ENCODE measurements at places on chromosomes 13 and 19.
A peak's percentile ranks its signal among the peaks of the same experiment; 100 is the strongest.

DNA sequence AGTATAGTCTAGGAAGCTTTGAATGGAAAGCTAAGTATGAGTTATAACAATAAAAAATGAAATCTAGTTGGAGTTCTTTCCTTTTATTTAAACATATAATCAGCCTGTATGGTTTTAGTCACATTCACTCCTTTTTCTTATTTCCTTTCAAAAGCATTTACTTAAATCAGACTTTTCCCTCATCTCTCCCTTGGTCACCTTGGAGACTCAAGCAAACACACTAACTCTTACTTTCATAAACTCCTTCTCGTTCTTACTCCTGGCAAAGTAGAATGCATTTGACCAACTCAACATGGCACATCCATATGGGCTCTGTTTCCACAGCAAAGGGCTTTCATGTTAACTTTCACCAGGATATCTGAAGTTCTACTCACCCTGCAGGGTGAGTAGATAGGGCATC lies 400.0 kb downstream of the LMO7 start:
- DNase-seq = no peak

DNA sequence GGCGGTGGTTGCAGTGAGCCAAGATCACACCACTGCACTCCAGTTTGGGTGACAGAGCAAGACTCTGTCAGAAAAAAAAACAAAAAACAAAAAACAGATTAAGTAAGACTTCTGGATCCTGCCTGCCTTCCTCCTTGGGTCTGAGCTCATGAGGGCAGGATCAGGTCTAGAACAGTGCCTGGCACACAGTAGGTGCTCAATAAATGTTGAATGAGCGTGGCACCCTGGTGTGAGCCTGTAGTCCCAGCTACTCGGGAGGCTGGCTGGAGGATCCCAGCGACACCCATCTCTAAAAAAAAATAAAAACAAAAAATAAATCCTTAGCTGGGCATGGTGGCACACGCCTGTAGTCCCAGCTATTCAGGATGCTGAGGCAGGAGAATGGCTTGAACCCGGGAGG lies 2.8 kb upstream of the CDC37 start:
- no peak for DNase-seq

DNA sequence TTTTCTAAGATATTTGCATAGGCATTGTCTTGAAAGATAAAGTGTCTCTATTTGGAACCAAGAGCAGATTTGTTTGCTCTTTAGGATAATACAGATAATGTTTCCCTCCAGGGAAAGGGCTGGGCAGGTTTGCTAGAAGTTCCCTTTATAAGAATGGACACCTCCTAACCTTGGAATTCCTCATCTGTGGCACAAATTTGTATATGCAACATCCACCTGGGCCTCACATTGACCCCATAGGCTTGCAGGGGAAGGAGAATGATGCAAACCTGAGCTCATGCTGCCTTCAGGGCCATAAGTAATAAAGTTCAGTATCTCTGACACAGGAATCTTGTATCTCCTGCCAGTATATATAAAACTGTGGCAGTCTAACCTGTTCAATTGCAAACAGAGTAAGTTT lies 508.4 kb upstream of the MIR17HG start:
- no peak for DNase-seq

GRCh38 chr19:56885173-56885985 lies 44.9 kb upstream of the PEG3 start:
- DNase-seq = no peak

GRCh38 chr13:109924376-109924775 lies 138.0 kb upstream of the IRS2 start:
- DNase-seq = no peak

- no peak for DNase-seq
Measured at GRCh38 chr13:96020931-96021330, 32.3 kb downstream of the UGGT2 start.

DNA sequence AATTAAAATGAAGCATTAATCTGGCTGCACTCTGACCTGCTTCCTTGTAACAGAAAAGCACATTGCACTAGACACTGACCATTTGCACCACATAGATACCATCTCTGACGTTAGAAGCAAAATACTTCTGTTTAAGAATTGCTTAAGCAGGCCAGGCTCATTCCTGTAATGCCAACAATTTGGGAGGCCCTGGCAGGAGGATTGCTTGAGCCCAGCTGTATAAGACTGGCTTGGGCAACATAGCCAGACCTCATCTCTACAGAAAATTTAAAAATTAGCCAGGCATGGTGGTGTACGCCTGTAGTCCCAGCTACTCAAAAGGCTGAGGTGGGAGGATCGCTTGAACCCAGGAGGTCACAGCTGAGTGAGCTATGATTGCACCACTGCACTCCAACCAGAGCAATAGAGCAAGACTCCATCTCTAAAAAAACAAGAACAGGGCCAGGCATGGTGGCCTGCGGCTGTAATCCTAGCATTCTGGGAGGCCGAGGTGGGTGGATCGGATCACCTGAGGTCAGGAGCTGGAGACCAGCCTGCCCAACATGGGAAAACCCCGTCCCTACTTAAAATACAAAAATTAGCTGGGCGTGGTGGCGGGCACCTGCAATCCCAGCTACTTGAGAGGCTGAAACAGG lies 7.0 kb upstream of the TLE6 start:
- no peak for DNase-seq

GRCh38 chr13:97257800-97258799 lies 36.0 kb downstream of the MBNL2 start:
- peak; percentile 30 for DNase-seq

DNA sequence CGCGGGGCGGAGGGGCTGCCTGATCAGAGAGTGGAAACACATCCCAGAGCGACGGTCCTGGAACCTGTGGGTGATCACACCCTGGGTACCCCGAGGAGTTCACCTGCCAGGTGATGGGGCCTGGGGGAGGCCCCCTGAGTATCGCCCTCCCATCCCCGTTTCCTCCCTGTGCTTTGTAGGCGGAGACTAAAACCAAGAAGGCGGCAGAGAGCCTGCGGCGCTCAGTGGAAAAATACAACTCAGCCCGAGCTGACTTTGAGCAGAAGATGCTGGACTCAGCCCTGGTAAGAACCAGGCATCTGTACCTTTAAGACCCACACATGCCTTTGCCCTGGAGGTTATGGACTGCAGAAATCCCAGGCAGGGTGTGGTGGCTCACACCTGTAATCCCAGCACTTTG lies 19.3 kb downstream of the FCHO1 start:
- no peak for DNase-seq

- no peak for DNase-seq
Measured at GRCh38 chr19:31906111-31906871, 439.1 kb upstream of the ZNF507 start.

- DNase-seq = no peak
Measured at GRCh38 chr13:76474356-76474755, 411.8 kb downstream of the KCTD12 start.

DNA sequence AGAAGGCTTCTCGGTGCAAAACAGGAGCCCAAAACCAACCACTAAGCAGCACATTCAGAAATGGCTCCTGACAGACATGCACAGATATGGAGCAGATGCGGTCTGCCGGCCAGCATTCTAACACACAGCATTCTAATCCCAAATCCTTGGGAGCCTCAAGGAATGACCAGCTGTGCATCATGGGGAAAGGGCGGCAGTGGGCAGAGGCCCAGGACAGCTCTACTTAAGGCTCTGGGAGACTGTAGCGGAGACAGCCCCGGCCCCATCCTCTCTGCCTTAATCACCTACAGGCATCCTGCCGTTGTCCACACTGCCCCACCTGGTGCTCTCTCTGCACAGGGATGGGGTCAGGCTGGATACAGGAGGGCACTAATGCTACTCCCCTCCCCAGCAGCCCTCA lies 1016.0 kb downstream of the UQCRFS1 start:
- DNase-seq = no peak

DNA sequence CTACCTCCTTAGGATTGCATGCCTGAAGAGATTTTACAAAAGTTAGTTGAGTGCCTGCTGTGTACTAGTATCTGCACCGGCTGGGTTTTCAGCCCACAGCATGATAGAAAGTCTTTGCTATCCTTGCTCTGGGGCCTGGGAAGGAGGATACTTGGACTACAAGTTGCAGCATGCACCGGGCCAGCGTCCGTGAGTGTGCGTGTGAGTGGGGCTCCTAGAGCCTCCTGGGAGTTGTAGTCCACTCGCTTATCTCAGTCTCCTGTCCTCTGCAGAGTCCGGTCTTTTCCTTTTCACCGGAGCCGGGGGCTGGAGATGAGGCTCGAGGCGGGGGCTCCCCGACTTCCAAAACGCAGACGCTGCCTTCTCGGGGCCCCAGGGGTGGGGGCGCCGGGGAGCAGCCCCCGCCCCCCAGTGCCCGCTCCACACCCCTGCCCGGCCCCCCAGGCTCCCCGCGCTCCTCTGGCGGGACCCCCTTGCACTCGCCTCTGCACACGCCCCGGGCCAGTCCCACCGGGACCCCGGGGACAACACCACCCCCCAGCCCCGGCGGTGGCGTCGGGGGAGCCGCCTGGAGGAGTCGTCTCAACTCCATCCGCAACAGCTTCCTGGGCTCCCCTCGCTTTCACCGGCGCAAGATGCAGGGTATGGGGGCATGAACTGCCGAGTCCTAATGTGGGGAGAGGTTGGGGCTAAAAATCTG lies 20.6 kb downstream of the BRSK1 start:
- DNase-seq = peak; percentile 41

- DNase-seq = no peak
Measured at GRCh38 chr19:17625980-17626379, 62.2 kb downstream of the UNC13A start.

- no peak for DNase-seq
Measured at GRCh38 chr13:19362946-19363510, 181.4 kb upstream of the TUBA3C start.

DNA sequence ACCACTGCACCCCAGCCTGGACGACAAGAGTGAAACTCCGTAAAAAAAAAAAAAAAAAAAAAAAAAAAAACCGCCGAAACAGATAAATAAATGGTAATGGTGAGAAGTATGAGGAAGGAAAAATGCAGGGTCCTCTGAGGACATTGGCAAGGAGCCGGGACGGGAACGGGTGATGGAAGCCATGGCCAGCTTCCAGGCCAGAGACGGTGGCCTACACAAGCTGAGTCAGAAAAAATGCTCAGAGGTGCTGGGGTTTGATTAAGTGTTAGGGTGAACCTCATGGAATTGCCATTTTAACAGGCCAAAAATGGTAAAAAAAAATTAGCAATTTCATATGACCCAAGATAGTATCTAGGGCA lies 866 bp upstream of the ZSWIM4 start:
- peak; percentile 30 for DNase-seq

GRCh38 chr13:111975539-111976473 lies 91.1 kb upstream of the SOX1 start:
- DNase-seq = no peak

GRCh38 chr13:85533911-85534310 lies 265.3 kb downstream of the SLITRK6 start:
- no peak for DNase-seq

DNA sequence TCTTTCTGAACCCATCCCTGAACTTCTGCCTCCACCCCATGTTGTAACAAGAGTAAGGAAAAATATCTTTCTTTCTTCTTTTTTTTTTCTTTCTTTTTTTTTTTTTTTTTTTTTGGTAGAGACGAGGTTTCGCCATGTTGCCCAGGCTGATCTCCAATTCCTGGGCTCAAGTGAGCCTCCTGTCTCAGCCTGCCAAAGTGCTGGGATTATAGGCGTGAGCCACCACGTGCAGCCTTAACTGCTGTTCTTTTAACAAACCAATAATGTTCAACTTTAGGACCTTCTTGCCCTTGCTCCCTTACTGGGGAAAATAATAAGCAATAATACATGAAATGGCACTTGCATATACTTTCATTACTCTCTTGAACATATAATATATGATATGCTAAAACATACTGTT lies 19.6 kb downstream of the GPR183 start:
- no peak for DNase-seq

DNA sequence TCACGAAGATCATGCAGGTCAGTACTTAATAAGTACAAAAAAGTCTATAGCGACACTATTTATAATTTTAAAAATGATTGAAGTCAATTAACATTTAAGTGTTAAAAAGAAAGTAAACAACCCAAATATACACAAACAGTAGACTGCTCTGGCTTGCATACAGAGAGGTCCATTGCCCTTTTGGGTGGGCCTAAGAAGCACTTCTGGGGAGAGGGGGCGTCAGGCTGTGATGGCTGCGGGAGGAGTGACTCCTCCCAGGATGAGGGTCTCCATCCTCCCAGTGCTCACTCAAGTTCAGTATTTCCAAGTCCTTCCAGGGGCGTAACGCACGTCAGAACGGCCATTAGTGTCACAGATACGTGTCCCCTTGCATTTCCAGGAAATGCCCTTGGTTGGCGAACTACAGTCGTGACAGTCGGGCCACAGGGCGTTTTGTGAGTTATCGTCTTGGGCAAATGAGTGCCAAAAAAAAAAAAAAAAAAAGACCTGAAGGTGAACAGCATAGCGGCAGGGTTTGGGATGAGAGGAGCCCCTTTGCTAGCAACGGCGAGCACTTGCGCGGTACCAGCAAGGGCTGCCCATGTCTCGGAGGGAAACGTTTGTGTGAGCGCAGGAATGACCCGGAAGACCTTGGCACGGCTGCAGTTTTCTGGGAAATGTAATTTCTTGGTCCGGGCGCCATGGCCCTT lies at the start of gene SCGB2B2:
Gene SCGB2B2, minus strand, starts transcription at position 463 of the 689 bp plus-strand sequence. CDS start 82,596 bp downstream, outside the sequence.
- DNase-seq = peak; percentile 92

DNA sequence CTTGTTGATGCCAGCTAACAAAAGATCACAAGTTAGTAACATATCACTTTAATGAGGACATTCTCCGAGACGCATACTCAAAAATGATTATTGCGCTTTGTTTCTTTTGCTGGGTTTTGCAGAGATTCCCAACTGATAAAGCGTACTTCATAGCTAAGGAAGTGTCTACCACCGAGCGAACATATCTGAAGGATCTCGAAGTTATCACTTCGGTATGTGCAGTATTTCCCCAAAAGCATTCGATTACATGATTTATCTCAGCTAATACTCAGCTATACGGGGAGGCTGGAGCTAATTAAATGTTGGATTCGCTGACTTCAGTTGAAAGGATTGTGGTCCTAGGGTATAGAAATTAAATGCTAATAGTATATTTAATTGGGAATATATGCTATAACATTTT lies 166.3 kb downstream of the STK24 start:
- no peak for DNase-seq

DNA sequence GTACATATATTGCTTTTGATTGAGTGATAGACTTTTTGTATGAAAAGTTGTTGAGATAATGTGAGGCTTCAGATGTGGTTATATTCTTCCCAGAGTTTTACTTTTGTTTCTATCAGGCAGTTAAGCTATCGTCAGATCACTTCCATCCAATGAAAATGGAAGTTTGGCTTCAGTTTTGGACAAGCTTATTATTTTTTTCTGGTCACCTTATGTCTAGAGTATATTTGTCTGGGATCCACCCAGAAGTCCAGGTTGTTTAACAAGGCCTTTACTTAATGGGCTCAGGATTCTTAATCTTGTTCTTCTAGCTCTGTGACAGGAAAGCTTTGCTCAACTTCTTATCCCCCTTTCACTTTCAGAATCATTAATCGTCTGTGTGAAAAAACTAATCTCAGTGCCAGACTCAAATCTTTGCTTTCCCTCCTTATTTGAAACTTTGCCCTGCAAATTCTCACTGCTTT lies 150.9 kb downstream of the PDS5B start:
- no peak for DNase-seq

- no peak for DNase-seq
Measured at GRCh38 chr13:42781352-42781751, at the start of gene FAM216B. TSS of gene FAM216B (plus strand) at chr13:42781584. CDS start at chr13:42784068, 2,484 bp downstream.

Measured in natural killer cell (primary cell).